Retinal pigment epithelial cell (primary cell): ENCODE measurements at places on chromosomes 2 and 18.
A peak's percentile ranks its signal among the peaks of the same experiment; 100 is the strongest.

GRCh38 chr2:182404975-182405561 is 21.8 kb downstream of the PDE1A start:
- DNase-seq, result no peak

- DNase-seq, result no peak
Observed at GRCh38 chr2:110802208-110802932, 70.0 kb downstream of the ACOXL start.

DNA sequence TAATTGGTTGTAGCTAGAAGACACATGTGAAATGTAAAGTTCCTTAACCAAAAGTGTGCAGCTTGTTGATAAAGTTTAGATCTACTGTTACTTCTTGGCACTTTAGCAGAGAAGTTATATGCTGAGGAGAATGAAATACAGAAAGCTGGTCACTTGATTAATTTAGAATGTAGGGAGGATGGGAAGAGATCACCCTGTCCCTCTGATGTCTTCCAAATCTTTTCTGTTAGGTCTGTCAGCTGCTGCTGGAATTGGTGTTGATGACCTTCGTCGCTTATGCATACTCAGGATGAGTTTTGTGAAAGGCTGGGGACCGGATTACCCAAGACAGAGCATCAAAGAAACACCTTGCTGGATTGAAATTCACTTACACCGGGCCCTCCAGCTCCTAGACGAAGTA is 48.0 kb downstream of the SMAD4 start:
- no peak for DNase-seq

GRCh38 chr2:151619337-151619989 is 114.8 kb downstream of the NEB start:
- no peak for DNase-seq

- no peak for DNase-seq
Observed at GRCh38 chr2:240648155-240648649, 22.9 kb downstream of the GPR35 start.

- peak; percentile 63 for DNase-seq
Observed at GRCh38 chr2:27209621-27210401, 2.0 kb upstream of the ATRAID start.

DNA sequence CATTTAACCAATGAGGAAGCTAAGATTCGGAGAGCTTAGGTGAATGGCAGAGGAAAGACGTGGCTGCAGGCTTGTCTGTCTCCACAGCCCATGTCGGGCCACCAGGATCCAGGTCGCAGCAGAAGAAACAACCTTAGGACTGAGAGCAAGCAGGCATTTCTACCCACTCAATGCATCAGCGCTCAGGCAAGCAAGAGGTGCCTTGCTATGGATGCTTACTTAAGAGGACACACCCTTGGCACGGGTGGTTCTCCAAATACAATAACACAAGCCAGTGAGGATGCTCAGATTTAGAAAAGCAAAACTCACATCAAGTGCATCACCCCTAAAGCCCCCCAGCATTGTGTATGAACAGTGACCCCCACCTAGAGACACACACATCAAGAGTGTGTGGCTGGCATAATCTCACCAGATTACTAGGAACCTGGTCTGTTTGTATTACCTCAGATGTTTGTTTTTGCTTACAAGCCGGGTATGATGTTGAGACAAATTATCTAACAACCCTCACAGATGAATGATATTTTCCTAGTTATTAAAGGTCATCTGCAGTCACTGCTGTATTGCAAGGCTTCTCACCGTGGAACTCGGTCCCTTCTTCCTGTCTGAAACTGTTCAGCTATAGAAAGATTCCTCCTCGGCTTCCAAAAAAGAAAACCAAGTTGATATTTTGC is 34.2 kb upstream of the NPAS2 start:
- no peak for DNase-seq
